ENCODE measurements at places on chromosomes 3 and 15. TPM values are rescaled to one million over a fixed set of nuclear protein-coding genes. Genes with fewer than 3 reads are reported as not detected.

DNA sequence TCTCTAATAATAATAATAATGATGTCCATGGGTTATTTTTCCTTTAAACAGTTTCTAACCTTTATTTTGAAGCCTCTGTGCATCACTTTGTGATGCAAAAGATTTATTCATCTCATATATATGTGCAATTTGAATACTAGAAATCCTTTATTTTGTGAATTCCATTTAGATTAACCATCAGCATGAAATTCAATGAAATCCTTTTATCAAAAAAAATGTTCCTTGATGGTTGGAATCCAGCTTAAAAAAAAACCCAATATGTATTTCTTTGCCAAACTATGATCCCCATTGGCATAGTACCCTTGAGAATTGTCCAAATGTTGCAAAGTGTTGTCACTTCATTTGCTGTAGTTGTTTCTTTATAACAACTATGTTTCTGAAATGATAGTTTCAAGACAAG, 7.4 kb downstream of the TBC1D23 start:
- no peak overlapping the region for H3K27ac ChIP-seq
- no peaks in the 10 kb centered on the region for H3K4me1 ChIP-seq
- no peaks in the 10 kb centered on the region for H3K36me3 ChIP-seq
- H3K4me3 ChIP-seq: no peak overlapping the region

DNA sequence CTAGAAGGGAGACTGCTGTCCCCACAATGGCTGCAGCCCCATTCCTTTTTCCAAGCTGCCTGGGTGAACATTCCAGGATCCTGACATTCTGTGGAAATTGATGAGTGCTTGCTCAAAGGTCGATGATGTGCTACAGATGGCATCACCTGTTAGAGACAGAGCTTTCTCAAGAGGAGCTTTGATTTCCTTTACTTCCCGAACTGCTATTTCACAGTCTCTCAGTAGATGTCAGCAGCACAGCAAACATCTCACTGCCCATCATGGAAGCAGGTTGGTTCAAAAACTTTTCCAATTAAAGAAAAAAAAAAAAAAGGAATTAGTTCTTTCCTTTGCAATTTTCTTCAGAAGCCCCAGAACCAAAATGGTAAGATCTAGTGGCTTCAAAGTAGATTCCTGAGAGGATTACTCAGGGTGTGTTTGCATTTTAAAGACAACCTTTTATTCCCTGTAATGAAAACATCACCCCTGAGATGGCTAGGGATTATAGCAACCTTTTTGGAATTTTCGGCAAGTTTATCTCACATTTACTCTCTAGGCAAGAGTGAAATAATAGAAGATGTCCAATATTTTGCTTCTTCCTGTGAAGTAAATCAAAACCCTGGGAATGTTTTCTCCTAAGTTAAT, 44.8 kb downstream of the POLR2M start:
- H3K27me3 ChIP-seq: no peaks in the 10 kb centered on the region
- no peak overlapping the region for H3K4me3 ChIP-seq
- H3K27ac ChIP-seq: no peak overlapping the region
- H3K36me3 ChIP-seq: no peaks in the 10 kb centered on the region
- peaks cover 6% of the 10 kb centered on the region for H3K4me1 ChIP-seq
- peak; percentile 52 for DNase-seq

- no peaks in the 10 kb centered on the region for H3K27me3 ChIP-seq
- H3K36me3 ChIP-seq: no peaks in the 10 kb centered on the region
- H3K4me3 ChIP-seq: no peak overlapping the region
- DNase-seq: no peak
- H3K27ac ChIP-seq: no peak overlapping the region
- no peaks in the 10 kb centered on the region for H3K4me1 ChIP-seq
Observed at GRCh38 chr3:97439373-97439772, 325.2 kb upstream of the ARL6 start.

DNA sequence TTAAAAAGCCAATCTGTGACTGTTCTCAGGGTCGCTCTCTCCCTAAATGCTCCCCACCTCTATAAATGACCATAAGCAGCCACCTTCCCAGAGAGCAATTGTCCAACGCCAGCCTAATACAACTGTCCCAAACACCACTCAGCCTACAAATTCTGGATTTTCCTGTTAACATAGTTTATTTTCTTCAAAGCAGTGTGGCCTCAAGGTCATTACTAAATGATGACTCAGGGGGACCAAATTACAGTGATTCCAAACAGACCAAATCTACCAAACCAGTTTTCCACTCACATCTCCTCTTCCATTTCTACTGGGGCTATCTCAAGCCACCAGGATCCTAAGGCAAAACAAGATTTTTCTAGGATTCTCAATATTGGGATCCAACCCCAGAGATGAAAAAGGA, 22.5 kb downstream of the HEXA start:
- H3K4me1 ChIP-seq: no peaks in the 10 kb centered on the region
- no peak overlapping the region for H3K4me3 ChIP-seq
- DNase-seq: no peak

- no peak overlapping the region for H3K4me3 ChIP-seq
- no peaks in the 10 kb centered on the region for H3K36me3 ChIP-seq
- no peaks in the 10 kb centered on the region for H3K4me1 ChIP-seq
Observed at GRCh38 chr15:53884441-53884840, 93.8 kb upstream of the UNC13C start.

- no peak overlapping the region for H3K4me3 ChIP-seq
- H3K27me3 ChIP-seq: no peaks in the 10 kb centered on the region
- no peak overlapping the region for H3K27ac ChIP-seq
- DNase-seq: no peak
- no peaks in the 10 kb centered on the region for H3K36me3 ChIP-seq
- H3K4me1 ChIP-seq: no peaks in the 10 kb centered on the region
Observed at GRCh38 chr15:100591835-100592234, 10.1 kb downstream of the LINS1 start.

GRCh38 chr15:39419651-39420050, 161.2 kb upstream of the THBS1 start:
- H3K4me1 ChIP-seq: peaks cover 4% of the 10 kb centered on the region
- H3K27me3 ChIP-seq: no peaks in the 10 kb centered on the region
- peak overlapping the region; percentile 57 for H3K27ac ChIP-seq
- H3K36me3 ChIP-seq: no peaks in the 10 kb centered on the region

GRCh38 chr3:78273326-78273725, 1233.4 kb downstream of the ROBO2 start:
- no peak overlapping the region for H3K27ac ChIP-seq
- H3K4me1 ChIP-seq: no peaks in the 10 kb centered on the region
- no peaks in the 10 kb centered on the region for H3K27me3 ChIP-seq
- no peak overlapping the region for H3K4me3 ChIP-seq
- DNase-seq: no peak

GRCh38 chr15:29424118-29424517, 154.5 kb upstream of the NSMCE3 start:
- no peaks in the 10 kb centered on the region for H3K27me3 ChIP-seq
- no peak overlapping the region for H3K4me3 ChIP-seq
- H3K36me3 ChIP-seq: no peaks in the 10 kb centered on the region
- H3K4me1 ChIP-seq: no peaks in the 10 kb centered on the region
- no peak overlapping the region for H3K27ac ChIP-seq

- no peak overlapping the region for H3K27ac ChIP-seq
- no peak overlapping the region for H3K4me3 ChIP-seq
- no peaks in the 10 kb centered on the region for H3K36me3 ChIP-seq
- DNase-seq: no peak
- no peaks in the 10 kb centered on the region for H3K4me1 ChIP-seq
- no peaks in the 10 kb centered on the region for H3K27me3 ChIP-seq
Observed at GRCh38 chr3:152334761-152335160, 66.0 kb downstream of the MBNL1 start.

DNA sequence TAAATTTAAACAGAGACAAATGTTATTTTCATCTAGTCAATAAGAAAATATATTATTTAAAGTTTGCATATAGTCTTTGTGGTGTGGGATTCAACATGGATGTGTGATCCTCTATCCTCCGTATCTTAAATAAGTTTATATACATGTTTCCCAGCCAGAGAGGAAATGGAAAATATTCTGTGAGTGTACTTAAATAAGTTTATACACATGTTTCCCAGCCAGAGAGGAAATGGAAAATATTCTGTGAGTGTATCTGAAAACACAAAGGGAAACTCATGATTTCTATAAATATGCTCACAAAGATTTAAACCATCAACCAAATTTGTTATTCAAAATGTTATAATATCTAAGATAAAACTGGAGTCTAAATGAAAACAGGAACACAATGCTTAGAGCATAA, 110.0 kb upstream of the MELTF start:
- H3K4me3 ChIP-seq: no peak overlapping the region
- DNase-seq: no peak
- no peak overlapping the region for H3K27ac ChIP-seq
- H3K4me1 ChIP-seq: no peaks in the 10 kb centered on the region
- H3K27me3 ChIP-seq: no peaks in the 10 kb centered on the region

GRCh38 chr3:13106308-13107001, 33.2 kb upstream of the IQSEC1 start:
- no peaks in the 10 kb centered on the region for H3K4me1 ChIP-seq
- H3K27ac ChIP-seq: no peak overlapping the region
- no peaks in the 10 kb centered on the region for H3K36me3 ChIP-seq
- DNase-seq: no peak
- H3K4me3 ChIP-seq: no peak overlapping the region
- no peaks in the 10 kb centered on the region for H3K27me3 ChIP-seq

DNA sequence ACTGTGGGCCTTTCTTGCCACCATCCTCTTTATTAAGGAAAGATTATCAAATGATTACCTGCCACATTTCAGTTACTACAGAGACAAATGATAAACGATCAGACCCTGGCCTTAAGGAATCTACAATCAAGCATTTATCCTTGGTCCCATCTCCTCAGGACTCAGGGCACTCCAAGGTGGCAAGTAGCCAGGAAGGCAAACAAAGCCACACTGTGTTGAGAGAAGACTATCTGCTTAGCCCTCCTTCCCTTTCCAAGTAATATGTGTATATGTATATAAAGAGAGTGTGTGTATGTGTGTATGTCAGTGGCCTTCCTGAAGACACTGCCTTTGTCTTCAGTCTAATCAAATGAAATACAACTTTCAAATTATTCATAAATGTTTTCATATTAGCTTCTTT, 490.1 kb upstream of the ATP11B start:
- H3K27me3 ChIP-seq: no peaks in the 10 kb centered on the region
- no peaks in the 10 kb centered on the region for H3K4me1 ChIP-seq
- no peaks in the 10 kb centered on the region for H3K36me3 ChIP-seq
- no peak overlapping the region for H3K27ac ChIP-seq
- H3K4me3 ChIP-seq: no peak overlapping the region
- DNase-seq: no peak

- no peak overlapping the region for H3K4me3 ChIP-seq
- H3K36me3 ChIP-seq: no peaks in the 10 kb centered on the region
- H3K27ac ChIP-seq: no peak overlapping the region
- no peaks in the 10 kb centered on the region for H3K27me3 ChIP-seq
- no peaks in the 10 kb centered on the region for H3K4me1 ChIP-seq
Observed at GRCh38 chr3:156648086-156648485, 26.3 kb upstream of the TIPARP start.

DNA sequence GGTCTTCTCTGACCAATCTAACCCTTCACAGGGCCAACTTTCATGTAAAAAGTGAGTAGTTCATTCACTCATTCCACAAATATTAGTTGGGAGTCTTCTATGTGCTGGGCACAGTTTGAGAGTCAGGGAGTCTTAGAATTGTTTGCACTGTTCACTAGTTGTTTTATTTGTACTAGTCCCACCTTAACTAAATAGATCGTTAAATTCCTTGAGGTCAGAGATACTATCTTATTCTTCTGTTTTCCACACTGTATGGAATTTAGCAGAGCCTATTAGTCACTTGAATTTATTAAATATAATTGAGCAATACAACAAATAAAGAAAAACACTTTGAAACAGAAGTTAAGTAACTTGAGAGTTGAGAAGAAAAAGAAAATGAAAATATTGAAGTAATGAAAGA, 40.8 kb upstream of the SPTSSB start:
- H3K27me3 ChIP-seq: no peaks in the 10 kb centered on the region
- H3K4me1 ChIP-seq: peaks cover 3% of the 10 kb centered on the region
- H3K4me3 ChIP-seq: no peak overlapping the region
- DNase-seq: no peak
- peak overlapping the region; percentile 63 for H3K27ac ChIP-seq

GRCh38 chr15:58247855-58248842, 110.0 kb downstream of the AQP9 start:
- H3K36me3 ChIP-seq: no peaks in the 10 kb centered on the region
- H3K4me3 ChIP-seq: no peak overlapping the region
- H3K27ac ChIP-seq: no peak overlapping the region
- no peak for DNase-seq
- no peaks in the 10 kb centered on the region for H3K27me3 ChIP-seq

GRCh38 chr3:147925272-147925671, 516.1 kb downstream of the ZIC1 start:
- no peak overlapping the region for H3K4me3 ChIP-seq
- H3K27me3 ChIP-seq: no peaks in the 10 kb centered on the region
- no peak overlapping the region for H3K27ac ChIP-seq
- no peaks in the 10 kb centered on the region for H3K4me1 ChIP-seq

GRCh38 chr3:164450276-164450905, 627.9 kb downstream of the SI start:
- H3K4me3 ChIP-seq: no peak overlapping the region
- H3K27ac ChIP-seq: no peak overlapping the region
- no peaks in the 10 kb centered on the region for H3K27me3 ChIP-seq
- H3K36me3 ChIP-seq: no peaks in the 10 kb centered on the region
- no peaks in the 10 kb centered on the region for H3K4me1 ChIP-seq

GRCh38 chr3:125054449-125055329, 1.1 kb downstream of the HEG1 start:
- peak overlapping the region; percentile 72 for H3K4me3 ChIP-seq
- DNase-seq: peak; percentile 52
- H3K27me3 ChIP-seq: no peaks in the 10 kb centered on the region
- peak overlapping the region; percentile 76 for H3K27ac ChIP-seq

- H3K4me3 ChIP-seq: peak overlapping the region; percentile 9
- no peaks in the 10 kb centered on the region for H3K27me3 ChIP-seq
- peaks cover 37% of the 10 kb centered on the region for H3K4me1 ChIP-seq
- no peaks in the 10 kb centered on the region for H3K36me3 ChIP-seq
- H3K27ac ChIP-seq: peak overlapping the region; percentile 82
Observed at GRCh38 chr3:64265646-64266045, 40.4 kb upstream of the PRICKLE2 start.

DNAH12 gene
- total RNA-seq: 1.1 TPM

DUOX1 gene
- 3.3 TPM for total RNA-seq

UROC1 gene
- total RNA-seq: 4.2 TPM

SLC12A8 gene
- total RNA-seq: 20.0 TPM

PLCL2 gene
- 14.2 TPM for total RNA-seq

MYO5A gene
- 8.5 TPM for total RNA-seq

GRK7 gene
- 0.07 TPM for total RNA-seq

VILL gene
- total RNA-seq: 47.0 TPM

TRIM42 gene
- not detected for total RNA-seq

ACAN gene
- 0.16 TPM for total RNA-seq

ARHGEF3 gene
- total RNA-seq: 39.6 TPM

C2CD4B gene
- 2.0 TPM for total RNA-seq

PLCH1 gene
- 5.8 TPM for total RNA-seq

REC114 gene
- total RNA-seq: not detected
